Activated naive CD4-positive, alpha-beta T cell (primary cell): ENCODE measurements at places on chromosomes 3 and 15.

GRCh38 chr3:11438646-11439045, 166.4 kb downstream of the ATG7 start:
- DNase-seq: no peak

DNA sequence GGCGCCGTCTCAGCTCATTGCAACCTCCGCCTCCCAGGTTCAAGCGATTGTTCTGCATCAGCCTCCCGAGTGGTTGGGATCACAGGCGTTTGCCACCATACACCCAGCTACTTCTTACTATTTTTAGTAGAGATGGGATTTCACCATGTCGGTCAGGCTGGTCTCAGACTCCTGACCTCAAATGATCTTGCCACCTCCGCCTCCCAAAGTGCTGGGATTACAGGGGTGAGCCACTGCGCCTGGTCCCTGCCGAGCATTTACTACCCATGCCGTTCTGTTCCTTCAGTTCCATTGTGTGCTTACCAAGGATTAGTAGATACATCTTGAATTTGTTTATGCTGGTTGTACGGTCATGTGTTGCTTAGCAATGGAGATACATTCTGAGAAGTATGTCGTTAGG, 10.3 kb downstream of the CHD2 start:
- DNase-seq: no peak

- DNase-seq: no peak
Observed at GRCh38 chr3:126939338-126939718, 43.6 kb upstream of the PLXNA1 start.

DNA sequence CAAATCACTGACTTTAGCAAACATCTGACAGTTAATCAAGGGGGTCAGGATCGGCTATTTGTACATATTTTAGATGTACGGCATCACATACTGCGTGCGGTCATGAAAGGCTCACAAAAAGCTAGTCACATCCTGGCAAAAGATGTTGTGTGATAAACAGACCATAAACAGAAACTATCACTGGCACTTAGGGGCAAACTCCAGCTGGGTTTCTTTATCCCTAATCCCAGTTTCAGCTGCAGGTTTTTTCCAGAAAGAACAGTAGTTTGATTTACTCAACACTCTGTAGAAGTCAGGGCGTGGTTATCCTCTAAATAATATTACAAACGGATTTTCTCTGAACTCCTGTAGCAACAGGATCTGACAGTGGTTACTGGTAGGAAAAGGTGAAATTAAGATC, 112.4 kb upstream of the BHLHE40 start:
- no peak for DNase-seq

- no peak for DNase-seq
Observed at GRCh38 chr3:46191730-46192129, 16.4 kb downstream of the CCR1 start.

GRCh38 chr3:154061001-154061370, 60.2 kb upstream of the ARHGEF26 start:
- no peak for DNase-seq

DNA sequence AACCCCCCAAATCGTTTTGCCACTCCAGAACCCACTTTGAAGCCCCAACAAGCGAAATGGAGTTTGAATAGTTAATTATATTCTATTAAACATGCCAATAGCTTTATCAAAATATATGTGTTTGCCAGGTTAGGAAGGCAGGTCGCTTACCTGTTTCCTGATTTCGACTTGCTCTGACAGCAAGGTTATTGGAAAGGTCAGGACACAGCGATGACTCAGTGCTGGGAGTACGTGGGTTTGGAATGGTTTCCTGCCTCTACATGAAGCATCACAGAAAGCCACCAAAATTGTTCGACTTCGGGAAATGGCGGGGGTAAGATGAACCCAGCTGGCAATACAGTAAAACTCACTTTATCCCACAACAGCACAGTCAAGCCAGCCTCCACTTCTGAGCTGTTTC, 135.6 kb upstream of the ABI3BP start:
- no peak for DNase-seq

DNA sequence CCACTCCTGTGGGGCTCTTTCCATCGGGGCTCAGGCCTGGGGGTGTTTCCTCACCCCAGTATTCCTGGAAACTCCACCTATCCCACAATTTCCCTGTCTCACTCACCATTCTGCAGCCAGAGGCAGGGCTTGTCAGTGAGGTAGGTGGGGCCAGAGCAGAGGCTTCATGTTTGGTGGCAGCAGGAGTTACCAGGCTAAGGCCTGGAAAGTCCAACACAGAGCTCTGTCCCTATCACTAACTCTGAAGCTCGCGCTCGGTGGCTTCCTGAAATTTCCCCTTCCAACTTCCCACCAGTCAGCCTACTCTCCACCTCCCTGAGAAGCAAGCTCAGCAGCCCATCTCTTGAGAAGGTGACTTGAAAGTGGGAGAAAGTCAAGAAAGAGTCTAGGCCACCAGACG, 44.2 kb downstream of the CDC25A start:
- DNase-seq: no peak

DNA sequence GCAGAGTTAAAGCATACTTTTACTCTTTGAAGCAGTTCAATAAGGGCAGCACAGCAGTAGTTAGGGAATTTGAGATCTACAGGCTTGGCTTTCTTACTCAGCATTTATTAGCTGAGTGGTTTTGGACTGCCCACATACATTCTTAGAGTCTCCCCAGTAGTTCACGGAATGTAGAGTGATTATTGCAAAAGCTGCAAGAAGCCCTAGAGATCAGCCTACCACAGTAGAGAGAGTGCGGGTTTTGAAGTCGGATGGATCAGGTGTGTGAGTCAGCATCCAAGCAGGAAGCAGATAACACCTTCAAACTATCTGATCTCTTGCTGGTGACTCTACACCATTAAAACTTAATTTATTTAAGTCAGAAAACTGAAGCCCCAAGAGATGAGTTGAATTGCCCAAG, 171.9 kb downstream of the SYNPR start:
- no peak for DNase-seq

DNA sequence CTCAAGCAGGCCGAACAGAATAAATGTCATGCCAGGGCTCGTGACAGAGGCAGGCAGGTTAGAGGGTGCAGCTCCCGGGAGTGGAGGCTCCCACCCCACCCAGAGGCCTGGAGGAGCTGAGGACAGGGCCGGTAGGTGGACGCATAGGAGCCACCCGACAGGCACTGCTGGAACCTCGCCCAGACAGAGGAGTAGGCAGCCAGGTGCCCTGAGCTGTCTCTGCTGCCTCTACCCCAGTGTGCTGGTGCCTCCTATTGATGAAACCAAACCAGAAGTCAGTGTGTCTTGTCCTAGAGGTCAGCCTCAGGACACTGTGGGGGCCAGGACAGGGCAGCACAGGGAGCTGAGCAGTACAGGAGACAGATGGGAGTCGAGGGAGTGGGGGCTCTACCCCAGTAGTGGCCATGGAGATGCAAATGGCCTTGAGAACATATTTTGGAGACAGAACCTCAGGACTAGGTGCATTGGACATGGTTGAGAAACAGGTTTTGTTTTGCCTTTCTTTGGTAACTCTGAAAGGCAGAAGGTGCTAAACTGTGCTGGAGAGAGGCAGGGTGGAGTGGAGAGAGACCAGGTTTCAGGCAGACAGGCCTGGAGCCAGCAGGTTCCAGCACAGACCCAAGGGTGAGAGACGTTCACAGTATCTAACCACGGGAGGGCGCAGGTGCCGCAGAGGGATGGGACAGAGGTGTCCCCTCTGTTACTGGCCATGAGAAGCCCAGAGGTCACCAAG, 15.4 kb upstream of the KLF15 start:
- no peak for DNase-seq

DNA sequence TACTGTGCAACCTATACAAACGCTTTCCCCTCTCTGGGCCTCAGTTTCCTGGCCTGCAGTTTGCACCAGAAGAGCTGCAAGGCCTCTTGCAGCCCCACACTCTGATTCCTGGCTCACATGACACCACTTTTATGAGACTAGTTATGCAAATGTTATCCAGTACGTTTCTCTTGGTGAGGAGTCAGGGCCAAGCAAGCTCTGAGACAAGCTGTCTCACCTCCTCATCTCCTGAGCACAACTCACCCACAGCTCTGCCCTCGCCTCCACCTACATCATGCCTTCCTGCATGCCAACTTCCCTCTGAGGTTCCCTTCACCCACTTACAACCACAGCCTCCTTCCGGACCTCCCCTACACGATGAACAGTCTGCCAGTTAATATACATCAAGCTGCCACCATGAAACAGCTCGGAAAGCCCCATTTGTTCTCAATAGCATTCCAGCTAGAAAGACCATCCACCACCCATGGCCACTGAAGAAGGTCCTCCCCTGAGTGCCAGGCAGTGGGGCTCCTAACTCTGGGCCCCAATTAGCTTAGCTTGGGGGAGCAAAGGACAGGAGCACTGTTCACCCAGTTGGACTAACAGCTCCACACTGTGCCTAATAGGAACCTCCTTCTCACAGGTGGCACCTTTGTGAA, 25.0 kb downstream of the CRYGS start:
- no peak for DNase-seq

DNA sequence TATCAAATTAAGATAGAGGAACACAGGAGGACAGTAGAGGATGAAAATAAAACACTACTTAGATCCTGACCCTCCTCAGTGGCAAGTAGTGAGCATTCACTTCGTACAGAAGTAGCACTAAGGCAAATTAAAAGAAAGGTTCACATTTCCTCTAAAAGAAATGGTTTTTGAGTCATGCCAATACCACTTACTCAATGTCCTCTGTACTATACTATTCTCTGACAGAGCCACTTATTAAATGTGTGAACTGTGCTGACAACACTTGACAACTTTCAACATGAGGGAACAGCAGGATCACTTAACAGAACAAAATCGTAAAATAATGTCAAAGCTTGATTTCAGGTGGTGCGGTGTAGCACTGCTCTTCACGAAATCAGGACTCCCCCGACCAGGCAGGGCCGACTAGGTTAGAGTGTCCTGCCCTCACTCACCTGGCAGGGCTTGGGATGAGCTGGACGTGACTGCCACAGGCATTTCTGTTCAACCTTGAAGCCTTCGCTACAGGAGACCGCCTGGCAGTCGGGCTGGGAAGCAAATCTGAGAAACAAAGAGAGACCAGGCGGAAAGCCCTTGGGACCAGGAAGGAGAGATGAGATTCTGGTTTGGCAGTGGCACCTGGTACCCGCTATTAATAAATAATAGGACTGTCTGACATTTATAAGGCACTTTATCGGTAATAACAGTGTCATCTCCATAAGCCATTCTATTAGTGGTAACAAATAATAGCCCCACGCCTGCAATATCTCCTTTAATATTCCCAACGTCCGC, 611 bp upstream of the SLC27A2 start:
- no peak for DNase-seq

DNA sequence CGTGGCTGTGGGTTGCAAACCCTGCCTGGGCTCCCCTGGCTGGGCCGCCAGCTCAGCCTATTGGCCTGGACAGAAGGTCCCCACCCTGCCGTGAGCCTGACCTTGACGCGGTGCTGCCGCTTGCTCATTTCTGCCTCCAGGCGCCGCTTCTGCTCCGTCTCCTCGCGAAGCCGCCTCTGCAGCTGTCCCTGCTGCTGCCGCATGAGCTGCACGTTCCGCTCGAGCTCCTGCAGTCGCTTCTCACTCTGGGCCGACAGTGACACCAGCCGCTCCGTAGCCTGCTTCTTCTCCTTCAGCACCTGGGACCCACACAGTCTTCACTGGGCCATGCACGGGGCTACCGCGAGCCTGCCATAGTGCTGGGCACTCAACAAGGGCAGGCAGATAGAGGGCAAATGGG, 21.7 kb downstream of the KIF7 start:
- no peak for DNase-seq

DNA sequence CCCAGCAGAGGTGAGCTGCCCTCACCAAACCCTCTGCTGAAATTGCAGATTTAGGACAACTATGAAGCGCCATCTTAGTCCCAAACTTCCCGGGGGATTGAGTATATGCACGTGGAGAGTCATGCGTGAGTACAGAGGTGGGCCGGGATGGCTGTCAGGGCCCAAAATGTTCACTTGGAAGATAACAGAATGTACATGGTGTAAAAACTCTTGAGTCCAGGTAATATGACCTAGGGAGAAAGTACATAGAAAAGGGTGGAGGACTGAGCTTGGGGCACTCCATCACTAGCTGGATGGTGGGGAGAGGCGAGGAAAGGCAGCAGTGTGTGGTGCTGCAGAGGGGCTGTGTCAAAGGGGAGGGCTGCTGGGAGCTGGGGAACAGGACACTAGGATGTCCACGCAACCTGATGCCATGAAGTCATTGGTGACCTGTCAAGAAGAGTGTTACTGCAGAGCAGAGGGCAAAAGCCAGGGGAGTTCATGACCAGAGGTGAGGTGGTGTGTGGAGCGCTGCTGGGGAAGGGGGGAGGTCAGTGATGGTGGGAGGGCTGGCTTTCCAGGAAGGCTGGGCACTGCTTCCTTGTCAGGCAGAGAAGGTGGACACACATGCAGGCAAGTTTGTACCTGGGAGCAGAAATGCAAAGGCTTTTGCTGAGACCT, 236.2 kb upstream of the LYSMD4 start:
- DNase-seq: no peak

GRCh38 chr3:14345496-14346150, 56.8 kb upstream of the SLC6A6 start:
- no peak for DNase-seq

GRCh38 chr3:151213881-151214280, 10.9 kb upstream of the GPR171 start:
- no peak for DNase-seq

- no peak for DNase-seq
Observed at GRCh38 chr3:13567684-13568514, 19.0 kb downstream of the FBLN2 start.

DNA sequence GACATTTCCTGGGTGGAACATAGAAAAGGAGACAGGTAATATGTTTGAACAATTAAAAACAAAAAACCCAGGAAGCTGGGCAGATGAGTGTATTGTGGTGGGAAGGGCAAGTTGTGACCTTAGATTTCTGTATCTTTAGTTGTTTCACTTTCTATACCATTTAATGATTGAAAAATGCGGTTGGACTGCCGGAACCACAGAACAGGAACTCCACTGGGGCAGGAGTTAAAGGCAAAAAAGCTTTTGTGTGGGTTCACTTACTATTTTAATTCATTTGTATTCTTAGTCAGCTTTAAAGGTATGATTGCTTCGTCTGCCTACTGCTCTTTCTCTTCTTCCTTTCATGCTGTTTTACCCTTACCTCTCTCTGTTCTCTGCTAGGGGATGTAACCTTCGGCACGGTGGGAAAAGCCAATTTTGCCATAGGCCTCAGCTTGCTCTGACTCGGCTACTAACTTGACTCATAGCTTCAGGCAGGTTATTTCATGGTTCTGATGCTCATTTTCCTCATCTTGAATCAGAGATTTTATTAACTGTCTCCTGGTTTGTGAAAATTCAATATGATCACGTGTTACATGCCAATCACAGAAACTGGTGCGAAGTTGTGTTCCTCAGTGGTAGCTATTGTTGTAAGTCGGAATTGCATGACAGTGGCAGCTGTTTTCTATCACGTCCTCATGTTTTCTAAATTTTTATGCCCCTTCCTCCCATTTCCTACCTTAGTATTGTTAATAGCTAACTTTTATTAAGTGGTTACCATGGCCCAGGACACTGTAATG, 1.6 kb upstream of the MCTP2 start:
- DNase-seq: no peak

DNA sequence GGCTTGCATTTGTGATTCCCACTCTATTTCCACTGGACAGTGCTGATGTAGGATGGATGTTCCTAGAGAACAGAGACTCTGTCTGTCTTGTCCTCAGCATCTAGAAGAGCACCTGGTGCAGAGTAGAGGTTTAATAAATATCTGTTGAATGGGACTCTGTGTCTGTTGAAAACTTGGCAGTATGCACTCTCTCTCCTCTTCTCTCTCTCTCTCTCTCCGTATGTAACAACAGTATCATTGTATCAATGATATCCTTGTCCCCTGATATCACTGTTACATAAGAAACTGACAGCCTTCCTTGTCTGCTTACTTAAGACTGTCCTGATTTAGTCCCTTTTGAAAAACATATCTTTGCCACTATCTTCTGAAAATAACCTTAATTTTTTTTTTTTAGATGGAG, 24.3 kb upstream of the MGLL start:
- no peak for DNase-seq
